D721Med (cell line): ENCODE measurements at places on chromosomes 5 and 9.

DNA sequence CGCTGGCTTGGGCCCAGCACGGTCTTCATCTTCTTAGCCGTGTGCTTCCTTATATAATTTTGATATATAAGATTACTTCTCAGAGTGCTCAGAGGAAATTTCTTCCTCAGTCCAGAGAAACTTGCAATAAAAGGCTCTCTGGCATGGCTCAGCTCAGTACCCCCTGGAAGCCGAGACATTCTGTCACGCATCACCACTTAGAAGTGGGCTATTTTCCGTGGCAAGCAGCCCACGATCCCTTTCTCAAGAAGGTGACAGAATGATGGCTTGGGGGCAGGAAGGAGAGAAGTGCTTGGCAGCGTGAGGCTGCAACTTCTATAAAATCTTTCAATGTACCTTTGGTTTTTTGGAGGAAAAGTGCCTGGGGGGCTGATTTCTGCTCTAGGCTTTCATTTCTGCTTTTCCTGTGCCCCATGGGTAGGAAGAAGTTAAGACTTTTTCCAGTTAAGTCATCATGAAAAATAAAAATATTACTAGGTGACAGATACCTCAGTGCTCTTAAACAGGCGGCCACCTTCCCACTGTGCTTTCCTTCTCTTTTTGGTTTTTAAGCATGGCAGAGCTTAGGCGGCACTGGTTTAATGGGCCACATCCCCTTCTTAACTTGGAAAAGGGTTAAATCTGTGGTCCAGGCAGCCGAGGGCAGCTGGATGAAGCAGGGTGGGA lies 104.6 kb downstream of the MVB12B start:
- no peak for DNase-seq

GRCh38 chr9:83032065-83032625 lies 30.8 kb downstream of the RASEF start:
- DNase-seq: no peak

GRCh38 chr5:861442-862366 lies 10.9 kb upstream of the ZDHHC11 start:
- DNase-seq: no peak

GRCh38 chr9:79201636-79202035 lies 370.1 kb upstream of the TLE4 start:
- no peak for DNase-seq

DNA sequence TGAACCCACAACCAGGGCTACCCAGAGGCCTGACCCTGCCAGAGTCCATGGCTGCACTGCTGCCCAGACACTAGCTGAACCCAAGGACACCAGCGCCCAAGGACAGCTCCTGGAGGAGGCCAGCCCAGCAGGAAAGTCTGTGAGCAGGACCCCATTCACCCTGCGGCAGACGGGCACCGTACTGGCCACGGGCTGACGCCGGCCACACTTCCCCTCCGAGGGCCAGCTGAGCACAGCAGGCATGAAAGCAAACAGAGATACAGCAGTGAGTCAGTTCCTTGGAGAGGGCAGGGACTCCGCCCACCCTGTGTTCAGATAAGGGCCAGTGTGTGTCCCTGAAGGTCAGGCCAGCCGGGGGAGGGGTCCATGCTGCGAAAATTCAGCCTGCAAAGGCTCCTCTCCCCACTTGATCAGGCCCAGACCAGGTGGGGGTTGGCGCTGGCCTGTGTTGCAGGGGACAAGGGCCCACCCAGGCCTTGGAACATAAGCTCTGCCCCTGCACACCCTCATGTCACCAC lies 3.2 kb downstream of the RNF208 start:
- DNase-seq: no peak

- no peak for DNase-seq
Observed at GRCh38 chr9:7976167-7976755, 176.7 kb upstream of the DMAC1 start.

GRCh38 chr5:51889703-51890102 lies 506.5 kb downstream of the ISL1 start:
- no peak for DNase-seq

- DNase-seq: no peak
Observed at GRCh38 chr9:108640230-108640629, 215.6 kb downstream of the ACTL7B start.

DNA sequence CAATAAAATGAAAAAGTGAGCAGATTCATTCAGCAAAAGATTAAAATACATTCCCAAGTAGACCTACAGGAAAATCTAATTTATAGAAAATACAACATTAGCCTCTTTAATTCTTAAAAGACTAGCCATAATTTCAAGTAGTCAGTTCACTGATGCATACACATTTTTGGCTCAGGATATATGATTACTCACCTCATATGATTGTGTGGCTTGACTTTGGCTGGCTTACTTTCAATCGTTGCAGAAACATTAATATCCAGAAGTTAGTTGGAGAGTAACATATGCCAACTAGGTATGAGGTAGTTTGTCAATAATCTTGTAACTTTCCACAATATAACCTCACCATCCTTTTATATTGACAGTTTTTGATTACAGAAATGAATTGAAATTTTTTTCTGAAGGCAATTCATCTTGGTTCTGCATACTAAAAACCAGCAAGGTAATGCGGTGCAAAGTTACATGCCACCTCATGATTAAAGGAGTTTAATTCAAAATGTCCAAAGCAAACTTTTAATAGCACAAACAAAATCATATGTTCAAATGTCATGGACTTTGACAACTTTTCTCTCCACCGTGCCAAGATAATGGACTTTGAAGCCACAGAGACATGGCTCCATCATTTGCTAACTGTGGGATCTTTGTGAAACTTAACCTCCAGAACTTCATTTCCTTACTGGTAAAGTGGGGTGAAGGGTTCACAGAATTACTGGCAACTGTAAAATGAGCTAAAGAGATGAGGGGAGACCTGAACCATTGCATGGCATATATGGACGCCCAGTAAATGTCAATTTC lies 76.6 kb upstream of the PAM start:
- no peak for DNase-seq

GRCh38 chr9:104838958-104839357 lies 75.0 kb downstream of the NIPSNAP3B start:
- no peak for DNase-seq
